GM23338 (cell line): ENCODE measurements at places on chromosomes 7 and 10. TPM values are rescaled to one million over a fixed set of nuclear protein-coding genes. Genes with fewer than 3 reads are reported as not detected.

The ADAM8 gene
- 5.5 and 7.4 TPM in 2 replicates for total RNA-seq

The SEMA3C gene
- total RNA-seq = 3.1 and 3.5 TPM in 2 replicates

The RALA gene
- total RNA-seq = 43.5 and 51.9 TPM in 2 replicates

The DMBT1 gene
- total RNA-seq = 0.03 TPM in 1 of 2 replicates, not detected in the other

The LRGUK gene
- total RNA-seq = 3.8 and 7.1 TPM in 2 replicates

The ZNF804B gene
- not detected in 2 replicates for total RNA-seq

The CPVL gene
- total RNA-seq = 33.3 and 37.8 TPM in 2 replicates

The TDRD1 gene
- total RNA-seq = 1.5 and 1.7 TPM in 2 replicates

GRCh38 chr10:53579773-53580172 lies 807.2 kb upstream of the MBL2 start:
- DNase-seq = no peak

- no peak for DNase-seq
These were observed 1096.1 kb upstream of the CELF2 start for GRCh38 chr10:9921544-9921943.

- no peak for DNase-seq
These were observed 95.3 kb downstream of the CNNM2 start for GRCh38 chr10:103013416-103013815.

GRCh38 chr7:138755331-138755747 lies 42.5 kb upstream of the TMEM213 start:
- DNase-seq = peak; percentile 35

GRCh38 chr10:17066000-17066399 lies 63.6 kb downstream of the CUBN start:
- DNase-seq = no peak

DNA sequence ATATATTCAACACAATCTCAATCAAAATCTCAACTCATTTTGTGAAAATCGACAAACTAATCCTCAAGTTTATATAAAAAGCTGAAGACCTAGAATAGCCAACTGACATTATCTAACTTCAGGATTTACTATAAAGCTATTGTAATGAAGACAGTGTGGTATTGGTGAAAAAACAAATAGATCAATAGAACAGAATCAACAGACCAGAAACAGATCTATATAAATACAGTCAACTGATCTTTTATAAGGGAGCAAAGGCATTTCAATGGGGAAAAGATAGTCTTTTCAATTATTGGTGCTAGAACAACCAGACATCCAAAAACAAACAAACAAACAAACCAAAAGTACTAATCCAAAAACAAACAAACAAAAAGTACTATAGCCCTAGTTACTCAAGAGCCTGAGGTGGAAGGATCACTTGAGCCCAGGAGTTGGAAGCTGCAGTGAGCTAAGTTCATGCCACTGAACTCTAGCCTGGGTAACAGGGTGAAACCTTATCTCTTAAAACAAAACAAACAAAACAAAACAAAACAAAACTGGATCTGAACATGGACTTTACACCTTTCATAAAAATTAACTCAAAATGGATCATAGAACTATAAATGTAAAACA lies 26.6 kb upstream of the AKR1D1 start:
- DNase-seq = no peak

DNA sequence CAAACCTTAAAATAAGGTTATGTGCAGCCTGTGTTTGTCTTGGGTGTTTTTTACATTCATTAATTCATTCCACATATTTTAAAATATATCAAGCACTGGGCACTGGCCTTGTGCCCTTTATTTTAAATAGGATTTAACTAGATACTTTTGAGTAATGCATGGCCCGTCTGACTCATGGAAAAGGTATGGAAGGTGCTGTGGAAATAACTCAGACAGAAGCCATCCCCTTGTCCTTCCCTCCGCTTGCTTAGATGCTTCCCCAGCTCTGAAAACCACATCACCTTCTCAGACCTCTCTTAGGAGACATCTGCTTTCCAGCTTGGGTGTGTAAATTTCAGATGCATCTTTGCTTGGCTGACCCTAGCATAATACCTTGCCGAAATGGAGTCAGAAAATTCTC lies 30.5 kb downstream of the SLC18A2 start:
- no peak for DNase-seq

DNA sequence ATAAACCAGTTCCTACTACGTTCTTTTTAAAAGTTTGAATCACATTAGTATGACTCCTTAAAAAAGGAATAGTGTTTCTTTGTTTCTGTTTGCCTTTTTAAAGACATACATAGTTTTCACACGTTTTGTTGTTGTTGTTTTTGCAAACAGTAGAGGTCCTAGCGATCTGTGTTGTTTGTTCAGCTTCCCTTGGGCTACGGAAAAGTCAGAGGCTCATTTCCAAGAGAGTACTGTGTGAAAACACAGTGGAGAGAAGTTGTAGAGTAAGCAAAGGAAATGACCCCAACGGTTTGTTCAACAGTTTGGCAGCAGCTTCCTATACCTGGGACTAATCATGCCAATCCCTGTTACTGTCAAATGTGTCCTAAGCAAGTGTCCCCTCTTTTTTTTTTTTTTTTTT lies 87.1 kb upstream of the STEAP1 start:
- DNase-seq = peak; percentile 8

- no peak for DNase-seq
These were observed 4.1 kb downstream of the LAMB1 start for GRCh38 chr7:107998660-107999480.

DNA sequence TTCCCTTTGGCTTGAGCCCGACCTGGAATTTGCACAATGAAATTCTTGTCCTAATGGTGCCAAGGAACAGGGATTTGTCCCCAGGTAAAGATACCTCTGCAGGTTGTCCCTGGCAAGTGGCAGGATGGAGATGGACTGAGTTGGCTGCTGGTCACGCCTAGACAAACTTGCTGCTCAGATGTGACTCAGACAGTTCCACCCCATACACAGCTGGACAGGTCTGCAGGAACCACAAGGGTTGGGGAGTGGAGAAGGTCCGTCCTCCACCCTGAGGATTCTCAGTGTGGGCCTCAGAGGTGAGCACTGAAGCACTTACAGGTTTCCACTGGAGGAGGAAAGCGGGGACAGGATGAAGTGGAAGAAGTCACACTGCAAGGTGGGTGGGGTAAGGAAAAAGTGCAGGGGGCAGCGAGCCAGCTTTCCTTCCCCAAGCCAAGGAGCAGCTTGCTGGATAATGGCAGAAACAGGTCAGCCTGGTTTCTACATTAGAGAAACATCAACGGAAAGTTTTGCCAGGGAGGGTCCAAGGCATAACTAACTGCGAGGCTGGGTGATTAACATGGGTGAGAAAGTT lies 20.5 kb downstream of the ITPRIP start:
- no peak for DNase-seq

GRCh38 chr10:133008196-133008595 lies 65.8 kb upstream of the CFAP46 start:
- no peak for DNase-seq

- DNase-seq = no peak
These were observed 55.1 kb upstream of the FHIP2A start for GRCh38 chr10:114766470-114766869.
